NCI-H226 (cell line): ENCODE measurements at places on chromosomes 2 and 18.
A peak's percentile ranks its signal among the peaks of the same experiment; 100 is the strongest.

DNA sequence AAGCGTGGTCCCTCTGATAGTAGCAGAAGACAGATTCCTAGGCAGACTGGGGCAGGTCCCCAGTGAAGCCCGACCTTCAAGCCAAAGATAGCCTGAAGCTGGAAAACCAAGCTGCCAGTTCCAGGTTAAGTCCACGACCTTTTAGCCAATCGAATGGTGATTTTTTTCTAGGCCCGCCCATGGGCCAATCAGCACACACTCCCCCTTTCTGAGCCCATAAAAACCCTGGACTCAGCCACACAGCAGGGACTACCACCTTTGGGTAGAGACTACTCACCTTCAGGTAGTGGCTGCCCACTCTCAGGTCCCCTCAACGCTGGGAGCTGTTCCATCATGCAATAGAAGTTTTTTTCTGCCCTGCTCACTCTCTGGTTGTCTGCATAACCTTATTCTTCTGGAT, 14.5 kb upstream of the ADI1 start:
- no peak for DNase-seq

GRCh38 chr2:217685255-217685605, 317.6 kb downstream of the TNS1 start:
- DNase-seq, result peak; percentile 76

DNA sequence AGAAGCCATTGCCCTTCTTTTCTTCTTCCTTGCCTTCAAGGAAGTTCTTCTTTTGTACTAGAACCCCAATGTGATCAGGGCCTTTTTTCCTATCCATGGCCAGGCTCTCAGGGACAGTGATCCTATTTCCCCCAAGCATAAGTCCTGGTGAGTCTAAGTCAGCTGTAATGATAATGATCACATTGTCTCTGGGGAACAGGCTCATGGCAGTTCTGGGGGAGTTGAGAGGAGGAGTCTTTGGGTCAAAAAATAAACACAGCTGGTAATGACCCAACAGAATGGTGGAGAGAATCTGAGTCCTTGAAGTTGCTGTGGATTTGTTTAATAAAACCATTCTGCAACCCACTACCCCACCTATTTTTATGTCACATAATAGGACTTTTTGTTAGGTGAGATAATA, 96.6 kb downstream of the SOCS6 start:
- DNase-seq, result no peak

DNA sequence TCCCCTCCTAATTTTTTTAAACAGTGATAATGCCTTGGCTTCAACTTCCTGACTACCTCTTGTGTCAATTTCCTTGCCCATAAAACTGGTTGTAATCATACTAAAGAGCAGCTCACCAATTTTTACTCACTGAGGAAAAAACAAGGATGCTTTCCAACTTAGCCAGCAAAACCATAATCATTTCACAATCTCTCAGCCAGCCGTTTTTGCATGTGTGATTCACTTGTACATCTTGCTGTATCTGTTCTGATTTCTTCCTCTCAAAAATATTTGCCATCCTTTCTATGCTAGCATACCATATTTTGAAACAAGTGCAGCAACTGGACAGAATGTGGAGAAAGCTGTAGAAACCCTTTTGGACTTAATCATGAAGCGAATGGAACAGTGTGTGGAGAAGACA, 60.7 kb downstream of the RAB27B start:
- DNase-seq, result peak; percentile 6

- DNase-seq, result peak; percentile 47
These were observed 88.2 kb downstream of the GFPT1 start for GRCh38 chr2:69298862-69299261.

- DNase-seq, result peak; percentile 93
These were observed 3.8 kb downstream of the PROM2 start for GRCh38 chr2:95278051-95278471.

- DNase-seq, result no peak
These were observed 44.9 kb downstream of the SERTAD2 start for GRCh38 chr2:64608867-64609226.

DNA sequence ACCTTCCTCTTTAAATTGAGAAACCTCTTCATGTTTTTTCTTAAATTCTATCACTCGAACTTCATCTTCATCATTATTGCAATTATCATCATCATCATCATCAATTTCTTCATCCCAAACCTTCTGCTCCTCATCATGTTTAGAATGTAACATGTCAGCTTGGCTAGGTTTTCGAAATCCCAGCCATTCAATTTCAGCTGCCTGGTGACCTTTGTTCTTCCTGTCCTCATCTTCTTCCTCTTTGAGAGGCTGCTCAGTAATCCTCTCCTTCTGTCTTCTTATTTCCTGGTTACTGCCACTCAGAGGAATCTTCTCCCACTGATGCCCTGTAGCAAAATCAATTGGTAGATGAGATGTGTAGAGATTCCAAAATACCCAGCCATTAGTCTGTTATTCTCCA, 4.2 kb downstream of the ERMN start:
- DNase-seq, result no peak

- no peak for DNase-seq
These were observed 49.2 kb downstream of the SLC4A3 start for GRCh38 chr2:219676586-219676985.

DNA sequence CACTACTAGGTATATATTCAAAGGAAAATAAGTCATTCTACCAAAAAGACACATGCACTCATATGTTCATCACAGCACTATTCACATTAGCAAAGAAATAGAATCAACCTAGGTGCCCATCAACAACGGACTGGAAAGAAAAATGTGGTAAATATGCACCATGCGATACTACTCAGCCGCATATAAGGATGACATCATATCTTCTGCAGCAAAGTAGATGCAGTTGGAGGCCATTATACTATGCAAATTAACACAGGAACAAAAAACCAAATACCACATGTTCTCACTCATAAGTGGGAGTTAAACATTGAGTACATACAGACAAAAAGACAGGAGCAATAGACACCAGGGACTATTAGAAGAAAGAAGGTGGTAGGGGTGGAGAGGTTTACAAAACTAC, 412.1 kb upstream of the CWC22 start:
- DNase-seq, result no peak

GRCh38 chr18:30927042-30927441, 115.5 kb downstream of the DSC3 start:
- no peak for DNase-seq

GRCh38 chr2:121783180-121783579, 27.7 kb downstream of the TSN start:
- DNase-seq, result no peak

GRCh38 chr2:216589791-216590190, 43.4 kb upstream of the IGFBP2 start:
- DNase-seq, result no peak

- no peak for DNase-seq
These were observed 8.5 kb downstream of the TPO start for GRCh38 chr2:1421731-1422130.

GRCh38 chr2:170202437-170202836, 24.5 kb downstream of the MYO3B start:
- no peak for DNase-seq

GRCh38 chr2:16225545-16225944, 285.2 kb downstream of the MYCN start:
- DNase-seq, result no peak

- DNase-seq, result no peak
These were observed 117.4 kb downstream of the KCNF1 start for GRCh38 chr2:11029136-11029535.

DNA sequence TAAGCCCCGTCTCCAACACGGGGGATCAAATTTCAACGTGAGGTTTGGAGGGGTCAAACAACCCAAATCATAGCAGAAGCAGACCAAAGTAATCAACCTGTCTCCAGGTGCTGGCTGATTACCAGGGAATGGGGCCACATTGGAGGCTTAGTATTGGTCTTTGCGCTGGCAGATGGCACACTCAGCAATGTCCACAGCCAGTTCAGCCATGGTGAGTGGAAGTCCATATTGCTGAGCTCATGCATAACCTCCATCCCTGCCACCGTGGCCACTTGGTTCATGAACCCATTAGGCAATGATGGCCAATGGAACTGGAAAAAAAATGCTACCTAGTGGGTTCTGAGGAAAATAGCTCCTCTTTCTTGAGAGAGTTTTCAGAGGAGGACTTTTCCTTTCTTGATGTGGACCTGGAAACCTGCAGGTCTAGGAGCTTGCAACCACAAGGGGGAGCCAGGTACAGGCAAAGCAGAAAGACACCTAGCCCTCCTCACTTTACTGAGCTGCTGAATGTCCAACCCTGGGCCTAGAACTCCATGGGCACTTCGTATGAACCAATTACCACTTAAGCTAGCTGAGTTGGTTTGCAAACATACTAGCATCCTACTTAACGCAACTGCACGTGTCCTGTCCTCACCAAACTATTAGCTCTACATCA, 128.0 kb upstream of the GYPC start:
- DNase-seq, result peak; percentile 33

GRCh38 chr2:208360259-208361076, 46.1 kb upstream of the PTH2R start:
- DNase-seq, result no peak

- DNase-seq, result peak; percentile 16
These were observed 3.1 kb upstream of the MSGN1 start for GRCh38 chr2:17813010-17813741.

- DNase-seq, result peak; percentile 79
These were observed 52.6 kb upstream of the RAB27B start for GRCh38 chr18:54775686-54776085.

GRCh38 chr2:11551569-11552259, 17.9 kb downstream of the GREB1 start:
- DNase-seq, result no peak

- DNase-seq, result no peak
These were observed 12.7 kb downstream of the ANKRD44 start for GRCh38 chr2:197297772-197298318.

- no peak for DNase-seq
These were observed 7.2 kb upstream of the GPC1 start for GRCh38 chr2:240428245-240428644.

DNA sequence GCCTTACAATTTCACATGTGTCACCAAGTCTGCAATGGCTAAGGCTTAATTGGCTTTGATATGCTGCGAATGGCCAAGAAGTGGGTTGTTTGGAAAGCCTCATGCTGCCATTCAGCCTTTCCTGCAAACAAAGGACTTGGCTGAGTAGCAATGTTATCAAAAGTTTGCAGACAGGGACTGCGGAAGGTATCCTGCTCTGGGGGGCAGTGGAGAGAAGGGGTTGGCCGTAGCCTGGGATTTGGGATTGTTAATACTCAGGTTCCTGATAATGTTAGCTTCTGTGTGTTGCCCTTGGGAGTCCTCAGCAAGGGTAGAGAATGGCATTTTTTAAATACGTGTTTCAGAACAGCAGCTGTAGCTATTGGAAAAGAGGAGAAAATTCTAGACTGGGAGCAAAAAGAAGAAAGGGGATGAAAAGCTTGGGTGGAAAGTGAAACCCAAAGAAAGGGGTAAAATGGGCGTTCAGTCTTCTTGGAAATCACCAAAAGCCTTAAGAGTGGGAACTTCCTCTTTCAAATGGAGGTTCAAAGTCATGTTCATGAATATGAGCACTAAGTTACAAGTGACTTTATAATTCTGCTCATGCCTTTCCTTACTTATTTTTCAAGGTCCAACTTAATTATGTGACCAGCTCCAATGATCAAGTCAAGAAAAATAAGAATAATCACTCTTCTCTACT, 325.1 kb downstream of the RNF144A start:
- DNase-seq, result no peak

GRCh38 chr2:205370726-205371125, 311.6 kb upstream of the NRP2 start:
- no peak for DNase-seq

DNA sequence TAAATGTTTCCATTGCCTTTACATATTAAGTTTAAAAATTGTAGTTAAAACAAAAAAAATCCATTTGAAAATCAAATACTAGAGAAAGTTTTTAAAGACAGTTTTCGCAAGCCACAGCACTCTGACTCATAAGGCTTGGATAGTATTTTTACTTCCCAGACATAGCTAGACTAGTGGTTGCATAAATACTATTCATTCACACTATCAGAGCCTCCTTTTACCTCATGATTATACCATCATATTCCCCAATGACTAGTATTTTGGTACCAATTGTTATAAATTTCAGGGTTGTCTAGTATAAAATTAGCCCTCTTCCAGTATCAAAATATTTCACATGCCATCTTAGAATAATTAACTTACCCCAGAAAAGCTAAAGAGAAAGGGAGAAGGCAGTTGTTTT, 393.5 kb downstream of the ERBB4 start:
- peak; percentile 2 for DNase-seq

DNA sequence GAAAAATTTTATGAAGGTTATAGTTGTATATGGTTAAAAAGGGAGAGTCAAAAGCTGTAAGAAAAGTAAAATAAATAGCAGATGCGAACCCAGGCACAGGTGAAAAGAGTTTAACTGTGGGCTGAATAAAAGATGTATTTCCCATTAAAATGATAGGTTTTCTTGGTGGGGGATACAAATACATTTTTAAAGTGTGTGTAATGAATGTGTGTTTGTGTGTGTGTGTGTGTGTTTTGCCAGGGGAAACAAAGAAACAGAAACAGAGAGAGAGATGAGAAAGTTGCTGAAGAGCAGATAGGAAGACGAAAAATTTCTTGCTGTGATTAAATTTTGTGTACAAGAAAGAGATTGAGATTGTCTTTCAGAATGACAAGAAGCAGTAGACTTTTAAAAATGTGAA, 12.1 kb downstream of the TFPI start:
- no peak for DNase-seq

DNA sequence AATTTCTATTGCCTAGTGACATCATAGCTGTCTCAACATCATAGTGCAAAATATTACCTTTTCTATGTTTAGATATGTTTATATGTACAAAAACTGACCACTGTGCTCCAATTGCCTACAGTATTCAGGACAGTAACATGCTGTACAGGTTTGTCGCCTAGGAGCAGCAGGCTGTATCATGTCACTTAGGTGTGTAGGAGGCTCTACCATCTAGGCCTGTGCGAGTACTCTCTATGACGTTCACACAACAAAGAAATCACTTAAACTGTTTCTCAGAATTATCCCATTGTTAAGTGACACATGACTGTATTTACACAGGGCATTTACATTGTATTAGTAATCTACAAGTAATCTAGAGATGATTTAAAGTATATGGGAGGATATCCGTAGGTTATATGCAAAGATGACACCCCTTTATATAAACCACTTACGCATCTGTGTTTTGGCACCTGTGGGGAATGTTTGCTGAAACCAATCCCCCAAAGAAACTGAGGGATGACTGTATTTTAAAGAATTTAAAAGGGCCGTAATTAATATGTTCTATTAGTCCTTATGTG, 24.7 kb downstream of the IL1R2 start:
- DNase-seq, result no peak

GRCh38 chr2:205731583-205731981, 49.3 kb downstream of the NRP2 start:
- DNase-seq, result peak; percentile 72

DNA sequence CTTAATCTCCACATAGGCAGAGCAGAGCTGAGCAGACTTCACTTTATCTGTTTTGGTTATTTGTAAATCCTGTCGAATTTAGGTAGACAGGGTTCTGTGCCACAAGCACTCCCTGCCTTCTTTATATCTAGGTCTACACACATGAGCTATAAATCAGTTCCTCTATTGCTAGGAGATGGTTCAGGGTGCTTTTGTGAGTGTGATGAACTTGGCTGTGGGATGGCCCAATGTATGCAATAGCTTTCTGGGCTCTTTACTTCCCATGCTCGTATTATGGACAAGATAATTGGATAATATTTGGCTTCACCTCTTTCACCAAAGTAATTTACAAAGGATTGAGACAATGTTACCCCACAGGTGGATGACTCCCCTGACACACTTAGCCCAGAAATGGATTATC, 72.2 kb downstream of the PLB1 start:
- DNase-seq, result no peak

- peak; percentile 55 for DNase-seq
These were observed 7.5 kb downstream of the SERTAD2 start for GRCh38 chr2:64646007-64646880.

- DNase-seq, result peak; percentile 63
These were observed 233.5 kb upstream of the ATP5MC3 start for GRCh38 chr2:175414882-175415487.
